ENCODE measurements at places on chromosomes 6 and 20.

- peak; percentile 86 for DNase-seq
Measured at GRCh38 chr20:63501818-63502670, 3.2 kb upstream of the EEF1A2 start.

DNA sequence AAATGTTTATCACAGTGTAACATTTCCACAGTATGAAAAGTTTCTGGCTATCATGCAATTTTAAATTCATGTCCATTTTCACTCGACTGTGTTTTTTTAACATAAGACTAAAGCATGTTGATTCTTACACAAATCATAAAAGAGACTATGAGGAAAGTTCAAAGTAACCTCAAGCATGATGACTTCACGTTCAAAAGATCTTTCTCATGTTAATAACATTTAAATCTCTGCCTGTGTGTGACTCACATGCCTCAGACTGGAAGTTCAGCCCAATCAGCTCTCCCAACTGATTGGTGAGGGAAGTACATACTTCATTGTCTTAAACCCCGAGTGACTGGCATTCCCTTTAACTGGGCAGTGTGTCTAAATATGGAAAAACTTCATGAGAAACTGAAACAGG, 37.4 kb downstream of the ATXN1 start:
- DNase-seq = no peak

DNA sequence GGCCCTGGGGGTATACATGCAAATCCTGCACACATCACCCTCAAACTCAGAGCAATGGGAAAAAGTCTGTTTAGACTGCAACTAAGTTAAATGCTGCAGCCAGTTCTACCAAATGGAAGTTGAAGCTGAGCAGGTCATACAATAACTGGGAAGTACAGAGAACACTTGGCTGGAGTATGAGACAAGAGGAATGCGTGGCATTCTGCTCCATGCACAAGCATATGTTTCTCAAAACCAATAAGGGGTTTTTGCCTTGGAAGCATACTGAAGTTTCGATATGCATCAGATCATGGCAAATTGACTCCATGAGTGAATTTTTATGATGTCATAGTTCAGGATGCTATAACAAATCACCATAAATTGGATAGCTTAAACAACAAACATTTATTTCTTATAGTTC, 193.8 kb downstream of the COL12A1 start:
- DNase-seq = no peak

- no peak for DNase-seq
Measured at GRCh38 chr20:33124261-33124660, 43.7 kb upstream of the BPIFA2 start.

GRCh38 chr6:159646733-159647132, 46.3 kb downstream of the SOD2 start:
- no peak for DNase-seq

DNA sequence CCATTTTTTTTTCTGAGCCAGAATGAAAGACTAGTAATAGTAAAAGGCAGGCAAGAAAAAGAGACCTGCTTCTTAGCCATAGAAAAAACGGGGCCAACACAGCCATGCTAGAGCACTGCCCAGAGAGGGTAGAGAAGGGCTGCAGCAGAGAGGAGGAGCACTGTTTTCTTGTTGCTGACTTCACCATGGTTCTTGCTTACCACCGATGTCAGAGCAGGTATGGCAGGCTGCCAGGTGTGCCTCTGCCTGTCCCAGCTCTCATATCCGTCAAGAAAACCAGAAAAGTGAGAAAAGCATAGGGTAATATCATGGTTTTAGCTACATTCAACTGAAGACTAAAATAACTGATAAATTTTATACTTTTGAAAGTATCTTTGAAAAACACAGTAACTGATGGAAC, 60.7 kb downstream of the DTNBP1 start:
- DNase-seq = no peak

DNA sequence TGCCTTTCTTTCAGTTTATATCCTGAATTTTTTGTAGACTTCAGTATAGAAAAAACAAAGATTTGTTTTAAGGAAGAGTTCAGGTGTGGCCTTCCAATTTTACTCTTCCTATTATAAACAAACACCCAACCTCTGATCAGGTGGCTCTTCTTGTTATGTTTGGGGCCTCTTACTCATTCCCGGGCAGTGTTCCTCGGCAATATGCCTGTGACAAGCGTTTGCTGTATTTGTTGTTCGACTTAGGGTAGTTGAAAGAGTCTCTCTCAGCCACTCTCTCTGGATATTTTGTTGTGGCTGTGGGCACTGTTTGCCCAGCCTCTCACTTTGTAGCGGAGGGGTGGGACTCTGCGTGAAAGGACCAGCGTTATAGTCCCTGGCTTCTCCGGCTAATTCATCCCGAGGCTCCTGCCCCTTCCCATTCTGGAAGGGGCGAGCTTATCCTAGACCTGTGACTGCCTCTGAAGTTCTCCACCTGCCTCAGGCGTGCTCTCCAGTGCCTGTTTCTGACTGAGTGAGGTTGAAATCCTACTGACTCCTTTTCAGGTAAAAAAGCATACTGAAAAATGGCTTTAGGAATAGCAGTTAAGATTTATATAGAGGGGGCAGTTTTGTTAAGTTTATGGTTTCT, 97.4 kb downstream of the PLCB4 start:
- DNase-seq = no peak

DNA sequence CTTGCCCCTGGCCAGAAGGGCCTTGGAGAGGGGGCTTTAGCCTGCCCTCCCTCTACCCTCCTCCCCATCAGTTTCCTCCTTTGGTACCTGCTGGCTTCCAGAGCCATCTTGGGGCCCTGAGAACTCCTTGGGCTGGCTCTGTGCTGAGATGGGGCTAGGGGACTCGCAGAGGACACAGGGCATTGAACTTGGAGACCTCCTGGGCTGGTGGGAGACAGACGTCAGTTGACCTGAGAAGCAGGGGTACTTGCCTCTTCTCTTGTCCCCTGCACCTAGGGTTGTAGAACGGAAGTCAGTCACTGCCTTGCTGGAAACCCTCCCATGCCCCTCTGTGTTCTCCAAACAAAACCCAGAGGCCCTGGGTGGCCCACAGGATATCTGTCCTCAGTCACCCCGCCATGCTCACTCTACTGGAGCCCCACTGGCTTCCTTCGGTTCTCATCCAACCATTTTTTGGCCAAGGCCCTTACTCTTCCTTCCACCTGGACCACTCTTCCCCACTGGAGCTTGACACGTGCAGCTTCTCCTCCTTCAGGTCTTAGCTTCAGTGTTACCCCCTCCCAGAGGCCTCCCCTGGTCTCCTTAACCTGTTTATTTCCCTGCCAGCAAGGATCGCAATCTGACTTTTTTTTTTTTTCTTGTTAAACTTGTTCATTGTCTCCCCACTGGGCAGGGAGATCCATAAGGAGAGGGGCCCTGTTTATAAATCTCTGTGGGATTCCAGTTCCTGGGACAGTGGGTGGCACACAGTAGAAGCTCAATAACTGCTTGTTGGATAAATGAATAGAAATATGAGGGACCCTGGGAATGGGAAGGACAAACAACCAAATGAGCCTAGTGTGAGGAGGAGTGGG, 971 bp downstream of the RBCK1 start:
- no peak for DNase-seq

- DNase-seq = peak; percentile 77
Measured at GRCh38 chr6:134007077-134007476, 45.3 kb downstream of the SLC2A12 start.

All from COR-L47 (cell line).